NCI-H82 (cell line): ENCODE measurements at places on chromosomes 13 and 19.

DNA sequence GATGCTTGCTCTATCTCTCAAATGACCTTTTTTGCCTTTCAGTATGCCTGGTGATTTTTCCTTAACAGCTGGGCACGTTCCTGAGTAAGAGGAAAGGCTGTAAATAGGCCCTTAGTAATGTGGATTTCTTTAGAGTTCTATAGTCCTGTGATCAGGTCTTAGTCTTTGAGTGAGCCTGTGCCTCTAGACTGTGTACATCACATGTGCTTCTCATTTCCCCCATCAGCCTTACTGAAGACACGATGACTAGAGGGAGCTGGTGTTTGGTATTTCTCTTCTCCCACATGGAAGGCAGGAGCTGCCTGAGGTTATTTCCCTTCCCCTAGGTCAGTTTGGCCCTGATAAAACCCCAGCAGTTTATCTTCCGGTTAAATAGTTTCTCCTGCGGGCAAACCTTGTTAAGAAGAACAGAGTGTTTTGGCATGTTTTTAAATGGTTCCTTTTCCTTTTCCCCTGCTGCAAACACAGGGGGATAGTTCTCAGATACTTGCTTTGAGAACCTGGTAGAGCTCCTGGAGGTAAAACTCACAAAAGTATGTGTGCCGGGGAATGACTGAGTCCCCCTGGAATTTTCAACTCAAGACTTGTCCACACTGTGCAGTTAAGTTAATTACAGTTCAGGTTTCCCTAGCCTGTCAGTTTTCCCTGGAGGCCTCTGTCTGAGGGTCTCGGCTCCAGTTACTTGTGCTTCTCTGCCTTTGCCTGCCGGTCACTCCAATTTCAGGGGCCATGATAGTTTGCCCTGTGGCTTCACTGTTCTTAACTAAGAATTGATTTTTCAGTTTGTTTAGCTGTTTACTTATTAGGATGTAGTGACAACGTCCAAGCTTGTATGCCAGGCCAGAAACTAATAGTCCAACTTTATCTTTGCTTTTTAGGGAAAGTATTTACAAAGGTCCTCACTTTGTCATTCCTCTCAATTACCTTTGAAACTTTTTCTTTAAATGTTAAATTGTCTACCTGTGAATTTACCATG lies 94.4 kb downstream of the URI1 start:
- DNase-seq: no peak

- DNase-seq: no peak
Measured at GRCh38 chr19:49549045-49549444, 21.2 kb downstream of the RCN3 start.

GRCh38 chr19:38666663-38667511 lies 19.4 kb downstream of the ACTN4 start:
- DNase-seq: peak; percentile 58

- DNase-seq: peak; percentile 64
Measured at GRCh38 chr19:13906521-13906904, 512 bp downstream of the CC2D1A start.

GRCh38 chr13:23651887-23652286 lies 81.7 kb downstream of the TNFRSF19 start:
- no peak for DNase-seq

- no peak for DNase-seq
Measured at GRCh38 chr13:46778890-46779289, 18.1 kb downstream of the ESD start.

DNA sequence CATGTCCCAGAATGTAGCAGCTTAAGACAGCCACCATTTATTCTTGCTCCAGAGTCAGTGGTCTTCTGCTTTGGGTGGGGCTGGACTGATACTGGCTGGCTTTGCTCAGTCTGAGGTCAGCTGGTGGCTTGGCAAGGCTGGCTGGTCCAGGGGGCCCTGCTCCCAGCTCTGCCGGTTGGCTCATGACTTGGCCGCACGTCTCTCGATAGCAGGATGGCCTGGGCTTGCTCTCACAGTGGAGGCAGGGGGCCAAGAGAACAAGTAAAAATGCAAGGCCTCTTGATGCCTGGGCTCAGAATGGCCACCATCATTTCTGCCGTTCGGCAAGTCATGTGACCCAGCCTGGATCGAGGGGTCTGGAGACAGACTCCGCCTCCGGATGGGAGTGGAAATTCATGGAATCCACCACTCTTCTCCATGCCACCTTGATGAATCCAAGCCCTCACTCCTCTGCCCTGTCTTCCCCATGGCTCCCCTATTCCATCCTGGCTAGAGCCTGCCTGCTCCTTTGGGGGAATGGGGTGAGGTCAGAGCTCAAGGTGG lies 13.1 kb downstream of the ACTMAP start:
- no peak for DNase-seq
